ENCODE measurements at places on chromosomes 11 and 22. TPM values are rescaled to one million over a fixed set of nuclear protein-coding genes. Genes with fewer than 3 reads are reported as not detected.
A peak's percentile ranks its signal among the peaks of the same experiment; 100 is the strongest.

- no peak for DNase-seq
Observed at GRCh38 chr11:27839226-27839913, 139.1 kb upstream of the BDNF start.

- no peak for DNase-seq
Observed at GRCh38 chr11:103325686-103326069, 216.5 kb downstream of the DYNC2H1 start.

DNA sequence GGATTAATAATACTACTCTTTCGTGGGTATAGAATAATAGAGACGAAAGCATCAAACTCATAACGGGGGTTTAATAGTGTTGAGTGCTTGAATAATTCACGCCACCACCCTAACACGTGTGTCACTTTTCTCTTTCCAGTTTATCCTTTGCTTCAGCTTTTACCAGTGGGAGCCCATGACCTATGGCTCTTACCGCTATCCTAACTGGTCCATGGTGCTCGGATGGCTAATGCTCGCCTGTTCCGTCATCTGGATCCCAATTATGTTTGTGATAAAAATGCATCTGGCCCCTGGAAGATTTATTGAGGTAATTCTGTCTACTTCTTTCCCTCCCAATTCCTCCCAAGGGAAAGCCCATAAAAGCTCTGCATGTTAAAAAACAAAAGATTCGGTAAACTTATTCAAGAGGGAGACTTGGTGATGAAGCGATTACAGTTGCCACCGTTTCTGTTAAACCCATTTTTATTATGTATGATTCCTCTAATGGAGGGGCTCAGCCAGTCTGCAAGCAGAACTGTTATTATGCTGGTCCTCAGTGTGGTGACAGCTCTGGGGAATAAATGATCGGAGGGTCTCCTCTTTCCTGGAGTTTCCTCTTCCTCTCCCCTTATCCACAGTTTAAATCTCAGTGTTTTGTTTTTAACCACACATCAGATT, 17.1 kb upstream of the NELL1 start:
- DNase-seq, result no peak

- no peak for DNase-seq
Observed at GRCh38 chr22:26648011-26648497, 9.3 kb upstream of the MIAT start.

GRCh38 chr11:87466223-87466622, 428.5 kb downstream of the TMEM135 start:
- DNase-seq, result peak; percentile 33

DNA sequence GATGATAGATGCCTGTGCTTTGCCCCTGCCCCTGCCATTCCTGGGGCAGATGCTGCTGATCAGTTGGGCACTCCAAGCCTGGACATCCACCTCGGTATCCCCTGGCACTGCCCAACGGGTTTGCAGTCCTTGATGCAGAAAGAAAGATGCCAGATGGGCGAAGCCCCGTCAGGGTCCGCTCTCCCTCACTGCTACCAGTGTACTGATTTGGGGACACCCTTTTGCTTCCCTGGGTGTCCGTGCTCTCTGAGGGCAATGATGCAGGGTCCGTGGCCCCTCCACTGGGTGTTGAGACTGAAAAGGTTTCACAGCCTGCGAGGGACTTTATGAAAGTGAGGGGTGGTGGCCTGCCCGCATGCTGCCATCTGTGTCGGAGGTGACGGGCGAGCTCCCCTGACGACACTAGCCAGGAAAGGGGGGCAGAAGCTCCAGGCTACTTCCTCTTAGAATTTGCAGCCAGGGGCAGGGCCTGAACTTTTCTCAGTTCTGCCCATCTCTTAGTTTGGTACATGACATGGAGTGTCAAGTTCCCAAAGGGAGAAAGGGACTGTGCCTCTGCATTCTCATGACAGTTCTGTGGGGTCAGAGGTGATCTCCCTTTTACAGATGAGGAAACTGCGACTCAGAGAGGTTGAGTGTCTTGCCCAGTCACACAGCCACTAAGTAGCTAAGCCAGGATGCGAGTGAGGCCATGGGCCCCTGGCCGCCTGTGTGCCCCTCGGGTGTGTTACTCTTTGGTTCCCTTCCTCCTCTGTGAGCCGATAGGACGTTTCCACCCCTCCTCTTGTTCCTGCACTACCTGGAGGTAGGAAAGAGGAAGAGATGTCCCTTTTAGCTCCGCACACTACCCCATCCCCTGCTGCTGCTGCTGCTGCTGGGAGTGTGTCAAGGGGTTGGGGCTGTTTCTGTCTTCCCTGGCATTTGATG, 96.6 kb downstream of the BCR start:
- DNase-seq, result no peak

DNA sequence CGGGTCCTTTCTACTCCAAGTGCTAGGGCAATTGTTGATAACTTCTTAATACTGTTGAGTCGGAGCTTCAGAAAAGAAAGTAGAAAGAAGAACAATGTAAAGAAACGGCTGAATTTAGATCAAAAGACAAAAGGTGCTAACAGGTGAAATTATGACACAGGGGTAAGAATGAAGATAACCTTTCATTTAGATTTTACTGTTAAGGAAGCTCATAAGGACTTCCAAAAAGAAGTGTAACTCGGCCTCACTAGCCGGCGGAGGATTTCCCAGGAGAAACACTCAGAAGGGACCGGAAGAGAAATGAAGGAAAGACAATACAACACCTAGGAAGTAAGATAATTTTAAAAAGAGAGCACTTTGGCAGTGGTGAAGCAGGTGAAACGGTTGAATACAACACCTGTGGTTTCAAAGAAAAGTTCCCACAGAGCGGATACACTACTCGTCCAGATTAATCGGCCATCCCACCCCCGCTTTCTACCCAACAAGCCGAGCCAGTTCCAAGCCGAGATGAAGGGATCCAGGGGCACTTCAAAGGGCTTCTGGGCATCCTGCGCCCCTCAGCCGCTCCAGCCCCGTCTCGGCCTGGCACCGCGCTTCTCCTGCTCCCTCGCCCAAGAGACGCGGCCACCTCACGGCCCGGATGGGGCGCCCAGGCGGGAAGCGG, 737 bp downstream of the PPP2R1B start:
- DNase-seq, result no peak

DNA sequence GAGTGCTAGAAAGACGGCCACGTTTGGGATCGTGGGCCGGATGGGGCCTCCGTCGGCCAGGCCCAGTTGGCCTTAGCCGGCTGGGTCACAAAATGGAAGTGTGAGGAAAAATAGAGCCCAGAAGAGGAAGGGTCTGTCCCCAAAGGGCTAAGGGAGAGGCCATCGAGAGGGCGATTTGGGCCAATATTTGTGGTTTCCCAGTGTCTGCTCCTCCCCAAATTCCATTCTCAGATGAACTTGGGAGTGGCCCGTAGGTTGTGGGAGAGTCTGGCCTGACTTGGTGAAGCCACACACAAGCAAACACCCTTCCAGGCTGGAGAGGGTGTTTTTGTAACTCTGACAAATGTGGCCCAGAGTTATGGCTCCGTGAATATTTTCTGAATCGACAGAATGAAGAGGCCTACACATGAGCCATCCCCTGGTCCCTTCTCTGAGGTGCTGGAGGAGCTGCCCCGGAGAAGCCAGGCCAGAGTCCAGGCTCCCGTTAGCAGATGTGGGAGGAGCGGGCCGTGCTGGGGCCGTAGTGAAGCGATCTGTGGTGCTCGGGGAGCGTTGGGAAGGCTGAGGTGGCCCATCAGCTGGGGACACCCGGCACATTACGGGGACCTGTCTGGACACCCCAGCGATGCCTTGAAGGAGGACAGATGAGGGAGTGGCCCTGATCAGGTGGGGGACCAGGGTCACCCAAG, 73.5 kb upstream of the PPARA start:
- no peak for DNase-seq

GRCh38 chr22:48096411-48096810, 1334.0 kb downstream of the TBC1D22A start:
- DNase-seq, result no peak

- no peak for DNase-seq
Observed at GRCh38 chr11:46947399-46948077, 11.0 kb downstream of the CSTPP1 start.

CD3G gene
- total RNA-seq, result 1.1 TPM

OR51I1 gene
- total RNA-seq, result 0.63 TPM

ME3 gene
- total RNA-seq, result 52.2 TPM

MAPK12 gene
- 9.3 TPM for total RNA-seq
